Fibroblast of skin of left biceps (primary cell): ENCODE measurements at places on chromosomes 12 and 14.

DNA sequence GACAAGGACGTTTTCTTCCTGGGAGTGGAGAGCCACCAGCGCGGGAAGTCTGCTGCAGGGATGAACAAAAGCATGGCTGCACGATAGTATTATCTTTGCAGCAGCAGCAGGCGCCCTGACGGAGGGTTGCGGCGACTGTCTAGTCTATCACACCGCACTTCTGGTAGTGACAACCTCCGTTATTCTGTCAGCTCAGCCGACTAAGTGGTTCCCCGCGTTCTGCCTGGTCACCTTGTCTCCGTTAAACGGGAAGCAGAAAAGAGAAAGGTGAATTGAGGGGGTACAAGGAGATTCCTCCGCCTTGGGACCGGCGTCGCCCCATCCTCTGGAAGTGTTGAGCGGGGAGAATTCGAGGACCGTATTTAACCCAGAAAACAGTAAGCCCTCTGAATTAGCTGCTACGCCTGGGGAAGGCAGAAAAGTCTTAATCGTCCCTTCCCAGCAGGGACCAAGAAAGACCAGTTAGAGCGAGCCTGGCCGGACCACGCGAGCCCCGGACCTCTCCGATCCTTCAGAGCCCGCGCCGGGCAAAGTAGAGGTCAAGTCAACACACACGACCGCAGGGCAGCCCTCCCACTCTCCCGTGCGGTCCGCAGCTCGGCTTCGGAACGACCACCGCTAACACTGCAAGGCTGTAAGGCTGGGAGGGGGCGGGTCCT lies 536 bp upstream of the DAAM1 start:
- DNase-seq: no peak

DNA sequence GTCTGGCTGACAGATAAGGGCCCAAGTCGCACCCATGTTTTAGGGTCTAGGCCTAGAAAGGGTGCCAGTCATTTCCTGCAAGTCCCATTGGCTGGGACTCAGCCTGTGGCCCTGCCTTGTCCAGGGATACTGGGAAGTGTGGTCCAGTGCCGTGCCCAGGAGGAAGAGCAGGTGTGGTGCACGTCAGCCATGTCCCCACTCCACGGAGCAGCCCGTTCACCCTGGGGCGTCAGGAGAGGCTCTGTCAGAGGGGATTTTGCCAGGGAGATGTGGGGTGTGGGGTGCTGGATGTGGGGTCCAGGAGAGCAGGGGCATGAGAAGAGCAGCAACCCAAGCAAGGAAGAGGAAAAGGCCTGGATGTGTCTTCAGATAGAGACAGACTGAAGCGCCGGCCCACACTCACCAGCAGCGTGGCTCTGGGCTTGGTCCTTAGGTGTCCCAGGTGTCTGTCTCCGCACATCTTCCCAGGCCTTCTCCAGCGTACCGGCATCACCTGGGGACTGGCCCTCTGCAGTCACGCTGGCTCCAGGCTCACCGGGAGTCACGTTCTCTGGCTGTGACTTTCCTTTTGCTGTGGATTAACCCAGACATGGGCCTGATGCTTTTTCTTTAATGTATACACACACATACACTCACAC lies 138.2 kb downstream of the CACNA1C start:
- DNase-seq: no peak

GRCh38 chr12:54829511-54829910 lies 24.8 kb upstream of the MUCL1 start:
- DNase-seq: no peak

DNA sequence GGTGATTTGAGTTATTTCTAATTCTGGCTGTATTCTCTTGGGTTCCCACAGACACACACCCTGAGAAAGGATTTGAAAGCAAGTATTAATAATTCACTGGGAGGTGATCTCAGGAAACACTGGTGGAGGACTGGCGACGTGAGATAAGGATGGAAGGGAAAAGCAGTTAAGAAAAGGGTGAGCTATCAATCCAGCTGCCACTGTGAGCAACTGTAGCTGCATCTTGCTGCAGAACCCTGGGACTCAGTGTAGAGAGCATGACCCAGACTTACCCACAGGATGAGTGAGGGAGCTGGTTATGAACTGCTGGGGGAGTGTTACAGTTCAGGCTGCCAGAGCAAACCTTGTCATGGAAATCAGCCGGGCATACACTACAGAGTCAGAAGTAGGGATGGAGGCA lies 71.9 kb downstream of the RESF1 start:
- no peak for DNase-seq

- DNase-seq: no peak
These were observed 16.9 kb downstream of the ABCB9 start for GRCh38 chr12:122949405-122949804.

GRCh38 chr14:75450381-75451276 lies 22.8 kb downstream of the JDP2 start:
- no peak for DNase-seq

DNA sequence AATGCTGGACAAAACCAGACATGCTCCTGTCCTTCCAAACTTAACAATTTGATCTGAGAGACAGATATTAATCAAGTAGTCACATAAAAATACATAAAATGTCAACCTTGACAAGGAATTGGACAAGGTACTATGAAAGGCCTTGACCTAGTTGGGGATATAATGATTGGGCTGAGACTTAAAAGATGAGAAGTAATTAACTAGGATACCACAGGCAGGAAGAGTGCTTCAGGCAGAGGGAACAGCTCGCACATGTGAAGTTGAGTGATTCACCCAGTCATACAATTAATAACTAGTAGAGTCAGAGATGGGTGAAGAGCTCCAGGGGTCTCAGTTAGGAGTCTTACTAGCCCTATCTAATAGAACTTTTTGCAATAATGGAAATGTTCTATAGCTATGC lies 259.5 kb downstream of the MSRB3 start:
- DNase-seq: no peak
